Retinal pigment epithelial cell (primary cell): ENCODE measurements at places on chromosomes 7 and 10.
A peak's percentile ranks its signal among the peaks of the same experiment; 100 is the strongest.

GRCh38 chr10:77152256-77152655 lies 485.4 kb downstream of the KCNMA1 start:
- no peak for DNase-seq

DNA sequence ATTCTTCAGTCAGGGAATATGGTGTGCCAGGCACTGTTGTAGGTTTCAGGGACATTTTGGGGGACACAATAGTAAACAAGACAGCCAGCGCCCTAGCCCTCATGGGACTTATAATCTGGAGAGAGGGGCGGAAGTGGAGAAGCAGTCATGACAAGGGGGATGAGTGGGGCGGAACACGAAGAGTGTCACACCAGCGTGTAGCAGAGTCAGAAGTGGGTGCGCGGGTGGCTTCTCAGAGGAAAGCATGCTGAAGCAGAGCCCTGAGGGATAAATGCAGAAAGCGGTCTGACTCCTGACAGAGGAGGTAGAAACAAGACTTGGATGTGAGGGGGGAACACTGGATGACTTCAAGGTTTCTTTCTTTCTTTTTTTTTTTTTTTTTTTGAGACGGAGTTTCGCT lies 160.3 kb upstream of the LYZL2 start:
- DNase-seq: no peak

DNA sequence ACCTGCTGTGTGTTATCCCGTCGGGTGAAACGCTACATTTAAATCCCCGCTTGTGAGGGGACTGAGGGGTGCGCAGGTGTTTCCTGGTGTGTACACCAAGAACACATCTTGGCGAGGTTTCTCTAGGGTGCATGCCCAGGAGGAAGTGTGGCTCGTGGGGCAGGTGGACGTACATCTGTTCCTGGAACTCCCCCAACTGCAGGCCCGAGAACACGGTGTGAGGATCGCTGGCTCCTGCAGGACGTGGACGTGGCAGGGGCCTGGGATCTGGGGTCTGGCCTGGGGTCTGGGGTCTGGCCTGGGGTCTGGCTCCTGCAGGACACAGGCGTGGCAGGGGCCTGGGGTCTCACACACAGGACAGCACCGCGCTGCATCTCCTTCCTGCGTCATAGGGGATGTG lies 10.1 kb downstream of the KNDC1 start:
- DNase-seq: no peak

- no peak for DNase-seq
Observed at GRCh38 chr7:152959610-152960009, 200.1 kb downstream of the ACTR3B start.

DNA sequence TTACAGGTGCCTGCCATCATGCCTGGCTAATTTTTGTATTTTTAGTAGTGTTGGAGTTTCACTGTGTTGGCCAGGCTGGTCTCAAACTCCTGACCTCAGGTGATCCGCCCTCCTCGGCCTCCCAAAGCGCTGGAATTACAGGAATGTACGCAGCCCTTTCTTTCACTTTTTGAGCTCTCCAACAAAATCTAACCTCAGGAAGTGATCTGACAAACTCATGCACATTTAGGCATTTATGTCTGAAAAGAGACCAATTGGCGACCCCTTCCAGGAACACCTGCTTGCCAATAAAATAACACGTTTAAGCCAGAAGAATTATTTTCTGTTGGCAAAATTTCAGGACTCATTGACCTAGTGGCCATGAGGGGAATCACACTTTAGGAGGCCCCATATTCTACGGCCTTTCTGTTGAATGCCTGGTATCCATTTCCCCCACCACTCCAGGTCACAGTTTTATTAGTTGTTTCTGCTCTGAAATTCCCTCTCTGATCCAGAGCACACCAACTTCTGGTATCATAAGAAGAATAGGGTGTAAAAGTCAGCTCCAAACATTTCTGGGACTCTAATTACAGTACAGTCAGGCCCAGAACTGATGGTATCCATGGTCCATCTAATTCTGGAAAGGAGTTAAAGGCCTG lies 65.8 kb upstream of the FRMD4A start:
- peak; percentile 73 for DNase-seq

- no peak for DNase-seq
Observed at GRCh38 chr7:69502358-69502757, 95.9 kb upstream of the AUTS2 start.

GRCh38 chr10:34444223-34445183 lies 370.6 kb downstream of the PARD3 start:
- no peak for DNase-seq

DNA sequence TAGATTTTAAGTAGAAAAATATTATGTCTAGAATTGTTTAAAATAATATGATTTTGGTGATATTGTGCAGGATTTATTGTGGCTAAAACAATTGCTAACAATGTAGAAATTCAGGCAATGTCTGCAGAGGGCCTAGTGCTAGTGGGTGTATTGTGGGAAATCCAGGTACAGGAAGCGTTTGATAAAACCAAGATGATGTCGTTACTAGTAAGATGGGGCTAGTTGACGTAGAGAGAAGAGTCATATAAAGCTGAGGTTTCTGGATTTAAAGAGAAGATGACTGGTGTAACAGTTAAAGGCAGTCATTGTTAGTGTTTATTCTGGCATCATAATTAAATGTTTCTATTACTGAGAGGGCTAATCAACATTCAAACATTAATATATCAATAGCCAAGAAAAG lies 43.5 kb downstream of the ADK start:
- no peak for DNase-seq

DNA sequence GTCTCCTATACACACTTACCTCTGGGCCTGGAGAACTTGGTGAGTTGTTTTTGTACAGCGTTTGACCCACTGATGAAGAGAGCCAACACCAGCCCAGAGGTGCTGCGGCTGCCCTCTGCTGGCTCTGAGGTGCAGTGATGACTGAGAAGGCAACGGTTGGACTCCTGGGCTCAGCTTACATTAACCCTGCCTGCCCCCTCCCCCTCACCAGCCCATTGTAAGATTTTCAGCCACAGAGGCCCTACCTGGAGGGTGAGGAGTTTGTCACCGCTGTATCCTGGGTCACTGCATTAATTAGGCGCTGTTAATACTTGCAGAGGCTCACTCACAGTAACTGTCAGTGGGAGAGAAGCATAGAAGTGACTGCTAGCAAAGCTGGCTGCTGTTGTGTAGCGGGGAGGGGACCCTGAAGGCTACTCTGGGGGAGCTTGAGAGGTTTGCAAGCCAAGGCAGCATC lies 19.0 kb upstream of the ANKRD2 start:
- DNase-seq: no peak

DNA sequence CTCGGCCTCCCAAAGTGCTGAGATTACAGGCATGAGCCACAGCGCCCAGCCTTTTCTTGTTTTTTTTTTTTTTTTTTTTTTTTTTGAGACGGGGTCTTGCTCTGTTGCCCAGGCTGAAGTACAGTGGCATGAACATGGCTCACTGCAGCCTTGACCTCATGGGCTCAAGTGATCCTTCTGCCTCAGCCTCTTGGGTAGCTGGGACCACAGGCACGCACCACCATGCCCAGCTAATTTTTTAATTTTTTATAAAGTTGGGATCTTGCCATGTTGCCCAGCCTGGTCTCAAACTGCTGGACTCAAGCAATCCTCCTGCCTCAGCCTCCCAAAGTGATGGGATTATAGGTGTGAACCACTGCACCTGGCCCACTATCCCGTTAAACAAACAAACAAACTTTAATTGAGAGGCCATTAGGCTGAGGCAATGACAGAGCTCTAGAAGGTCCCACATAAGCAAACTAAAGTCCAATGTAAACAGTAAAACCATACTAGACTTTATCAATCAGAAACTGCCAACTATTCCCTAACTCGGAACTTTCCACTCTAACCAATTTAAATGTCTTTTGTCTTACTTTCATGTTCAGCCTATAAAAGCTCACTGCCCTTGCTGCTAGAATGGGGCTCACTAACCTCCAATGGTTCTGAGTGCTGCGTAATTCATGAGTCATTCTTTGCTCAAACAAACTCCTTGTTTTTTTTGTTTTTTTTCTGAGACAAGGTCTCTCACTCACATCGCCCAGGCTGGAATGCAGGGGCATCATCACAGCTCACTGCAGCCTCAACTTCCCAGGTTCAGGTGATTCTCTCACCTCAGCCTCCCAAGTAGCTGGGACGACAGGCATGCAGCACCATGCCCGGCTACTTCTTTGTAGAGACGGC lies 1.9 kb downstream of the DHX32 start:
- no peak for DNase-seq

DNA sequence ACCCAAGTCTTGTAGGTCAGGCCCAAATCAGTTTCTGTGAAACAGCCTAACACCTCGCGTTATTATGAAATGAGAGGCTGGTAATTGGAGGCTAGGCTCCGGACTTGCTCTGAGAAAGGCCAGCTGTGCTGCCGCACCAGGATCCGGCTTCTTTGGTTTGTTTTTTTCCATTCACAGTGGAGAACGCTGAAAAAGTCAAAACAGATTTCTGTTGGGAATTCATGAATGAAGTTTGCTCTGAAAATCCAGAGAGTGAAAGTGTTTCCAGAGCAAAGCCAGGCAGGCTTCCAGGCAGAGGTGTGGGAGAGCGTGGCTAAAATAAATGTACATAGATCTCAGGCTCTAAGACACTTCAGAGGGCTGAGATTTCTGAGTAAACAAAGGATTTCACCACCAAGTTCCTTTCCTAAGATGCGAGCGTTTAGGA lies 240.1 kb downstream of the TRIL start:
- no peak for DNase-seq

DNA sequence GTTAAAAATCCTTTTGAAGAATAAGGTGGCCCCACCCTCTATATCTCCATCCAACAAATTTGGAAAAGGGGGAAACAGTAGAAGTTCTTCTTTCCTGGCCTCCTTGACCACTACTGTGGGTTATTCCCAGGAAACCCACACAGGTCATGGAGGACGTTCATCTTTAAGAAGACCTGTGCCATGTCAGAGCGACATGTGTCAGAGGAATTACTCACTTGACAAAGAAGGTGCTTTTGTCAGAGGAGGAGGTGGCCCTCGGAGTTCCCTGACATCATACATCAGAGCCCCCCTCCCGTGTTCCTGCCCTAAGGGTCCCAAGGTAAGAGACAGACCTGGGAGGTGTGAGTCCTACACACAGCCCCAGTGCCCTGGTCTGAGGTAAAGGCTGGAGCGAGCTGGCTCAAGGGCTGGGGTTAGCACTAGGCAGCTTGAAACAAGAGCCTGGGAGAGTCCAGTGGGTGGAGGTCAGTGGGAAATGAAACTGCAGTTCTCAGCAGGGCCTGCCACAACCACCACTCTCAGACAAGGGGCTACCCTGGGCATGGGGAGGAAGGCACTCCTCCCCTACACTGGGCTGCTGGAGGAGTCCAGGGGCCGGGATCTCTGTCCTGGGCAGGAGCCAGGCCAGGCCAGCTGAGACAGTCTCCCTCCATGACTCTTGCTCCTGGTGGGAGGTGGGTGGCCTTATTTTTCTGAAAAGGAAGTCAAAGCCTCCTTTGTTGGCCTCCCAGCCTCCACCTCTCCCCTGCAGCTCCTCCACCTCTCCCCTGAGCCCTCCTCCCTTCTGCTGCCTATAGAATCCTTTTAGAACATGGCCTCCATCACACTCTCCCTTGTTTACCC lies 21.8 kb upstream of the ZMIZ1 start:
- DNase-seq: no peak

DNA sequence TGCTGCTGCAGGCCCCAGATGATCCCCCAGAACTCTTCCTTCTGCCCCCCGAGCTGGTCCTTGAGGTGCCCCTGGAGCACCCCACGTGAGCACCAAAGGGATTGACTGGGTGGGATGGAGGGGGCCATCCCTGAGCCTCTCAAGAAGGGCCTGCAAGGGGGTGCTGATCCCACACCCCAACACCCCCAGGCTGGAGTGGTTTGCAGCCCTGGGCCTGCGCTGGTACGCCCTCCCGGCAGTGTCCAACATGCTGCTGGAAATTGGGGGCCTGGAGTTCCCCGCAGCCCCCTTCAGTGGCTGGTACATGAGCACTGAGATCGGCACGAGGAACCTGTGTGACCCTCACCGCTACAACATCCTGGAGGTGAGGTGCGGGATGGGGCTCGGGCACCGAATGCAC lies 8.2 kb downstream of the NOS3 start:
- DNase-seq: no peak

DNA sequence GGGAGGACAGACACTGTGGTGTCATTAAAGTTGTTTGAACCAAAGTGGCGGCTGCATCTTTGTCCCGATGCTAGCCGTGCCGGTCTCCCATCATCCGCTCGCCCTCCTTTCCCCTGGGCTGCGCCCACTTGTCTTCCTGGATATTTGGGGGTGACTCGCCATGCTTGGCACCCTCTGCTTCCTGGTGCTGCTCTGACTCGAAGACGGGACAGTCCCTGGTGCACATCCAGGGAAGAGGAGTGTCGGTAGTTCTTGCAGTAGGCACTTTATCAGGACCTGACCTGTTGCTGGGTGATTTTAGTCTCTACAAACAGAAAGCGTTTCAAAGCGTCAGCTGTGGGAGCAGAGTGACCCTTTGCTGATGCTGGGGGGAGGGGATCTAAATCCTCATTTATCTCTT lies 68.3 kb upstream of the DNAJB6 start:
- DNase-seq: no peak

DNA sequence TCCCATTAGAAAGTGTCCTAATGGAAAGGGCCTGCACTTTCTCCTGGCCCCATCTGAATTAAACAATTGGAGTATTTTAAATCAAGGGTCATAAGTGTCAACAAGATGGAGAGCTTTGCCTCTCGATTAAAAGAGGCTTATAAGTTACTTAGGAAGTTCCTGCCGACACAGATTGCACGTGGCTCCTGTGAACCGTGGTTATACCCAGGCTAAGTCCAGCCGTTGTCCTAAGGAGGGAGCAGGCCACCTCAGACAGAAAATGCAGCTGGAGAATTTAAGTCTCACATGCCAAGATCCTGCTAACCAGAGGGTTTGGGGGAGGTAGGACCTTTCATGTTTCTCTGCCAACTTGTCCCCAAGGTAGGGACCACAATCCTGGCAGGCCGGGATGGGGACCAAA lies 626.5 kb upstream of the GALNT17 start:
- DNase-seq: no peak

DNA sequence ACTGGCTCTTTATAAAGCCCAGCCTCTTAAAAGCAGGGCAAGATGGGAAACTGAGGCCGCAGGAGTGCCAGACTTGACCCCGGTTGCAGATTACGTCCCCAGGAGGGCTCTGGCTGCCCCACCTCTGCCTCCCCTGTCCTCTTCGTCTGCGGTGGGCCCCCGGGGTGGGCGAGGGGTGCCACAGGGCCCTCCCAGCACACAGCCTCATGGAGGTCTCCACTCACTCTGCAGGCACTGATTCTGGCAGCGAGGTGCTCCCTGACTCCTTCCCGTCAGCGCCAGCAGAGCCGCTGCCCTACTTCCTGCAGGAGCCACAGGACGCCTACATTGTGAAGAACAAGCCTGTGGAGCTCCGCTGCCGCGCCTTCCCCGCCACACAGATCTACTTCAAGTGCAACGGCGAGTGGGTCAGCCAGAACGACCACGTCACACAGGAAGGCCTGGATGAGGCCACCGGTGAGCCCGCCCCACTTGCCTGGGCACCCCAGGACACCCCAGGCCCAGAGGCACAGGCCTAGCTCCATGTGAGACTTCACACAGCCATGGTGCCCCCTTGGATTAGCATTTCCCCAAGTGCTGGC lies 39.4 kb upstream of the SLC29A3 start:
- no peak for DNase-seq

- DNase-seq: no peak
Observed at GRCh38 chr7:156060925-156061324, 248.7 kb upstream of the SHH start.

- no peak for DNase-seq
Observed at GRCh38 chr10:27356738-27357137, 116.1 kb upstream of the ACBD5 start.

GRCh38 chr10:100101192-100102076 lies 19.8 kb upstream of the CPN1 start:
- DNase-seq: no peak

- DNase-seq: peak; percentile 67
Observed at GRCh38 chr7:138684340-138684739, 16.8 kb downstream of the SVOPL start.
